GOT3 (cell line): ENCODE measurements at places on chromosomes 5 and 9.

GRCh38 chr5:68347536-68347935 lies 132.0 kb downstream of the PIK3R1 start:
- no peak for DNase-seq

DNA sequence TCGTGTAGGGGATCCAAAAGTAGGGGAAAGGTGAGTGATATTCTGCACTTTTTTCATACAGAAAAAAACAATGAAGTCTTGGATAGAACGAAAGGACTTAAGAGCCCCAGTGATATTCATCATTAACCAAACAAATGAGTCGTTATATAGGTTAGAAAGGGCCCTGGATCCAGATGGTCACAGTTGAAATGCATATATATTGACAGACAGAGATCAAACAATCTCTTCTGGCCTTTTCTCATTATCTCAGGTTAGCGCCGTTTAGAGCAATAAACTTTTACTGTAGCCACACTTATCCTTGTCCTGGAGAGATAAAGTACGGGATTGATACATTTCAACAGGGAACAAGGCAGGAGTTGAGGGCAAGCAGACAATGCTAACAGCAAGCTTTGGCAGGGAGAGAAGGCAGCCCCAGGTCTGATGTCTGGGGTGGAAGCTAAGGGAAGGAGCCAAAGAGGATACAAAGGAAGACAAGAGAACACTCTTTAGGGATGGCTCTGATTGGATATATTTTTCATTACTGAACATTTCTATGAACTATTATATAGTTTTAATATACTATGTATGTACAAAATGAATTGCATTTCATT lies 77.0 kb downstream of the LIFR start:
- DNase-seq, result no peak

DNA sequence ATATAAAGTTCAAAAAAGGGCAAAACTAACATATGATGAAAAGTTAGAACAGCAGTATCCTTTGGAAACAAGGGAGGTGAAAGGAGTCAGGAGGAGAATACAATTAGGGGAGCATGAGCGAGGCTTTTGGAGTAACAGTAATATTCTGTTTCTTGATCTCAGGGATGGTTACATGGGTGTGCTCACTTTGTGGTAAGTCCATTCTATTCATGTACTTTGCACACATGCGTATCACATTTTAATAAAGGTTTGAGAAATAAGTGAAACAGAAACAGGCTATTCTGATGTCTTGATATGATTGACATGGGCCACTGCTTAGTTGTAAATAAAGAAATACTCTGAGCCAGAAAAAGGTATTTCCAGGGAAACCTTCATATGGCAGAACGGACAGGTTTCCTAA lies 208.8 kb downstream of the SPOCK1 start:
- DNase-seq, result no peak

- DNase-seq, result no peak
Measured at GRCh38 chr5:2038321-2039179, 155.8 kb upstream of the IRX4 start.

DNA sequence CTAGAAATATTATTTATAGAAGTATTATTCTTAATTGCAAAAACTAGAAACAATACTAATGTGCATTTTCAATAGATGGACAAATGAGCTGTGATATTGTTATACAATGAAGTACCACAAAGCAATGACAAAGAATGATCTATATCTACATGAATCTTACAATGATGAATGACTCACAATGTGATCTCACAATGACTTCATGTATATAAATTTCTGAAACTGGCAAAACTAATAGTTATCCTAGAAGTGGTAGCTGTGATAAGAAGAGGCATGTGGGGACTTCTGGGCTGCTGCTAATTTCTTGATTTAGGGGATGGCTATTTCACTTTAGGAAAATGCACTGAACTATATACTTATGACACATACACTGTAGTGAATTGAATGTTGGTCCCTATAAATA lies 396.0 kb upstream of the ZNF608 start:
- no peak for DNase-seq

- DNase-seq, result no peak
Measured at GRCh38 chr9:109286981-109287380, 33.9 kb downstream of the EPB41L4B start.

- no peak for DNase-seq
Measured at GRCh38 chr5:136198453-136198852, 5.5 kb upstream of the SMIM32 start.

DNA sequence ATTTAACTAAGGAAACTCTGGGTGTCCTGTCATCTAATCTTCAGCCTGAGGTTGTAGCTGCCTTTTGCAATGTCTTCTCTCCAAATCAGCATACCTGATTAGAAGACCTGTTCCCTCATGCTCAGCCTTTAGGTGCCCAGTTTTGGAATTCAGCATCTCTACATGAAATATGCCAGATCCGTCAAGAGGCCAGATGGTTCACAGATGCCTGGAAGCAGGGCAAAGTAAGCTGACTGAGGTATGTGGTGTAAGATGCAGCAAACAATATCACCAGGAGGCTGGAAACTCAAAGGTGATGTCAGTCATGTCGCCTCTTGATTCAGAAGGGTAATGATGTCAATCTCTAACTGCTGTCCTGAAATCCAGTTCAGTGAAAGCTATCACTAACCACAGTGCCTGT lies 324.4 kb downstream of the PRELID2 start:
- no peak for DNase-seq

DNA sequence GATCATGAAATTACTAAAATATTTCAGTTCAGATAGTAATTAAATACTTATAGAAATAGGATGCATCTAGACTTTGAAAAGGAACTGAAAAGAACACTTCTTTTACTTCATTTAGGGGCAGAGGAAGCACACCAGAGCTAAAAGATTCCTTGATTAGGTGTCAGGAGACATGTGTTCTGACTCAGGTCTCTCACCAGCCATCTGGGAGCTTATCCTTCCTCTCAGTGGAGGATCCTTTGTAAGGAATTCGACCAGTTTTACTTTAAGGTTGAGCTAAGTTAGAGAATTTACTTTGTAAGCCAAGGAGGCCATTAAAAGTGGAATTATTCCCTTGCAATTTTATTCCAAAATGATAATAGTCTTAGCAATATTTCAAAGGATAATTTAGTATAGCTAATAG lies 16.7 kb downstream of the VCAN start:
- DNase-seq, result no peak

DNA sequence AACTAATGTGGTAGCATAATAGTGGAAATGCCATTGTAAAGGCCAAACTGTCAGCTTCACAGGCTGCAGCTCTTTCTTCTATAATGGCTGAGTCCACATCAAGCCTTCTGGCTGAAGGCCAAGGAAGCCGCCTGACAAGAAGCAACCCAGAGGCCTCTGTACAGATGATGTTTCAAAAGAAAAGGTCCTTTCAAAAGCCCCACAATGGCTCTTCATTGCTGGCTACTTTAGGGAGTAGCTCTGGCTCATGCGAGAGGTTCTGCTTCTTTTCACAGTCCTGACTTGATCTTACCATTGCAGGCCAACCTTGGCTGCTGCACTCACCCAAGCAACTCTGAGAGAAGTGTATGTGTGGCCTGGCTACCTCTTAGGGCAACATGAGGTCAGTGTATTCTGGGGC lies 54.5 kb upstream of the EQTN start:
- no peak for DNase-seq

DNA sequence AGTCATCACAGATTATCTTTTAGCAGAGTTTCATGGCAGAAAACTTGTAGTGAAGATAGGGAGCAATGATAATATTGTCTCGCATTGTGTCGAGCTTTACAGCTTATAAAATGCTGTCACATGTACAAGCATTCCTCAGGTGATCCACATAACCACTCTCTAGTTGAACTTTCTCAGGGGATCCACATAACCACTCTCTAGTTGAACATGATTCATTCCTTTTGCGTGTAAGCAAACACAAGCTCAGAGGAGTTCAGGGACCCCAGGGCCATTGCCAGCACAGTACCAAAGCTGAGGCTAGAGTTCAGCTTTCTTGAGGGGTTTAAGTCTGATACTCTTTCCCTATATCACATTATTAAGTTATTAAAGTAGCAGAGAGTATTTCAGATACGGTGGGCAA lies 86.7 kb downstream of the CDH6 start:
- no peak for DNase-seq

DNA sequence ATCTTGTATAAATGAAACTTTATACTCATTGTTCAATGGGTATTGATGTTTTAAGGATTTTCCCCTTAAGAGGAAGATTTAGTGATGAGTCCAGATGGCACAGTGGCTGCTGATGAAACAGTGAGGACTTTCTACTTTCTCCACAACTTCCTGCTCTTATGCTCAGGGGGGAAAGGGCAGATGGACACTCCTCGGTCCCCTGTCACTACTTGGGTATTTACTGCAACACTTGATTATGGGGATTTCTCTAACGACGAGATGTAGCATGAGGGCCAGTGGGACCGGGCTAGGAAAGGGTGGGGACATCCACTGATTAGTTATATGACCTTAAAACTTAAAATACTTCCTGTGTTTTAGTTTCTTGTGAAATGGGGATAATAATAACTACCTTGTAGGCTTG lies 146.1 kb upstream of the HMHB1 start:
- no peak for DNase-seq

GRCh38 chr5:150022158-150022531 lies 21.6 kb downstream of the HMGXB3 start:
- DNase-seq, result no peak

- no peak for DNase-seq
Measured at GRCh38 chr9:129331772-129332500, 153.9 kb upstream of the IER5L start.

DNA sequence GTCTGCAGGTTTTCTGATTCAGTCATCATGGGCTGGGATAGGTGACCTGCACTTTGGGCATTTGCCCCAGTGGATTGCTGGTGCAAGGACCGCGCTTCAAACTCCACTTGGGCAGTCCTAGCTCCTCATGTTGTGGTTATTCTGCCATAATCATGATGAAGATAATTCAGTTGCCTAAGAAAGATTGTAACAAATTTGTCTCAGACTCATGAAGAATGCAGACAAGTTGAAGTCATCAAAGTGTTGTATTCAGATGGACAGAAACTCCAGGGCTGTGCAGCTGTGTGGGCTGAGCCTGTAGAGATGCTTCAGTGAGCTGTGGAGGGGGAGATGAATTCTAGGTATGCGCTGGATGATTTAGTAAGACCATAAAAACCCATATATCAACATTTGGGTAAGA lies 38.5 kb downstream of the TARS1 start:
- no peak for DNase-seq

GRCh38 chr5:66807743-66808142 lies 211.6 kb downstream of the MAST4 start:
- no peak for DNase-seq
